IPS DF 6.9 (cell line): ENCODE measurements at places on chromosomes 5 and 9.

DNA sequence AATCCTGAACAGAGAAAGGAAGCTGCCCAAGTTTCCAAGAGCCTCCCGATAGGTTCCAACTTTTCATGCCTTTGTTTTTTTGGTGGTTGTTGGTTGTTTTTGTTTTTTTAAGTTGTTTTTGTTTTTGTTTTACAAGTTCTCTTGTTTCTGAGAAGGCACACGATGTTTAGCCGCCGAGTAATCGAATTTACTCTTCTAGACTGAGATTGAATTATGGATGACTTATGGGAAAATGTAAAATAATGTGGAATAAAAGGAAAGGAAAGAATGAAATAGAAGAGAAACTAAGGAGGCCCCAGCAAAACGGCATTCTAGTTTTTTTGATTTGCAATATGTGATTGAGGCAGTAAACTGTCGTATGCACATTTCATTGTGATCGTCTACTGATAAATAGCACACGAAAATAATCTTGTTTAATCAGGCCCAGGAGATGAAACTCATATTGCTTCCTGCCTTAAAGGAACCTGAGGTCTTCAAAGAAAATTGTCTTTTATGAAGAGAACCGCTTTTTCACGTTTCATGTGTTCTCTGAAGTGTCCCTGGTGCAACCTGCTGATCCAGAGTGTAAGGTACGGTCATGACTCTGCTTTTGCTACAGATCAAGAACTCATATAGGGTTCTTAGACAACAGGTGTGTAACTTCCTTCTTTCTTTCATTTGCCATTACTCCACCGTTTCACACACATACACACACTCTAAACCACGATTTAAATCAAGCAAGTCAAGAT, 1.3 kb upstream of the GNAQ start:
- DNase-seq, result no peak

GRCh38 chr9:103407260-103407659, 412.1 kb downstream of the CYLC2 start:
- DNase-seq, result no peak

GRCh38 chr9:74503219-74503618, 6.1 kb downstream of the RORB start:
- no peak for DNase-seq

GRCh38 chr9:136831002-136831719, 11.1 kb upstream of the AJM1 start:
- DNase-seq, result no peak

DNA sequence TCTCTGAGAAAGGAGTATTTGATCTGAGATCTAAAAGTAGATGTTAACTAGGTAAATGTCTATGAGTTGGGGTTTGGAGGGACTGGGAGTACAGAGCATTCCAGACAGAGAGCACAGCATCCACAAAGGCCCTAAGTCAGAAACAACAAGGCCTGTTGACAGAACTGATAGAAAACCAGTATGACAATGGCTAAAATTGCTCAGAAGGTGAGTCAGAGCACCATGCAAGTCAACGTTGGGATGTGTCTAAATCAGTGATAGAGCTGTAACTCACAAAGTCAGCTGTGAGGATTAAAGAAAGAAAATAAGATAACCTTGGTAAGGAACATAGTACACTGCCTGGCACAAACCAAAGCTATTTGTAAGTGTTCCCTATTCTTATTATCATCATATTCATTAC, 124.0 kb downstream of the CETN3 start:
- no peak for DNase-seq

DNA sequence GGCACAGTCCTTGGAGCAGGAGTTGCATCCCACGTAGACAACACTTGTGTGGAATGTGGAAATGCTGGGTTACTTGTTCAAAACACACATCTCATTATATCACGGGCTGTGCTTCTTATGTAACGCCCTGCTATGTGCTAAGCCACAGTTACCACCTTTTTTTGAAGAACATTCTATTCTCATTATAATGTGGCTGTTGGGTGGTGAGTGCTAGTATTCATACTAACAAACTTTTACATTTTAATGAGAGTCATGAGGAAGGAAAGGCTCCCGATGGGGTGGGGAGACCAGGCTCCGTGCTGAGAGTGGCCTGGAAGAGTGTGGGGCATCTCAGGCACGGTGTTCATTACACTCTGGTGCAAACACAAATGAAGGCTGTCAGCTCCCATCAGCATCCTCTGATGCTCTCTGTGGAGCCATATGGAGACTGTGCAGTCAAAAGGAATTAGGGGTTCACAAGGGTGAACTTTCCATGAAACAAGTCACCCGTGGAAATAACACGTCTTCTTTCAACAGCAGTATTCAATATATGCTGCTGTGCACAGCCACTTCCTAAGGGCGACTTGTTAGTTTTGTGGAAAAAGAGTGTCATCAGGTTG, 153.1 kb upstream of the RAPGEF1 start:
- no peak for DNase-seq

GRCh38 chr9:112764837-112765236, 14.3 kb downstream of the SNX30 start:
- DNase-seq, result no peak

DNA sequence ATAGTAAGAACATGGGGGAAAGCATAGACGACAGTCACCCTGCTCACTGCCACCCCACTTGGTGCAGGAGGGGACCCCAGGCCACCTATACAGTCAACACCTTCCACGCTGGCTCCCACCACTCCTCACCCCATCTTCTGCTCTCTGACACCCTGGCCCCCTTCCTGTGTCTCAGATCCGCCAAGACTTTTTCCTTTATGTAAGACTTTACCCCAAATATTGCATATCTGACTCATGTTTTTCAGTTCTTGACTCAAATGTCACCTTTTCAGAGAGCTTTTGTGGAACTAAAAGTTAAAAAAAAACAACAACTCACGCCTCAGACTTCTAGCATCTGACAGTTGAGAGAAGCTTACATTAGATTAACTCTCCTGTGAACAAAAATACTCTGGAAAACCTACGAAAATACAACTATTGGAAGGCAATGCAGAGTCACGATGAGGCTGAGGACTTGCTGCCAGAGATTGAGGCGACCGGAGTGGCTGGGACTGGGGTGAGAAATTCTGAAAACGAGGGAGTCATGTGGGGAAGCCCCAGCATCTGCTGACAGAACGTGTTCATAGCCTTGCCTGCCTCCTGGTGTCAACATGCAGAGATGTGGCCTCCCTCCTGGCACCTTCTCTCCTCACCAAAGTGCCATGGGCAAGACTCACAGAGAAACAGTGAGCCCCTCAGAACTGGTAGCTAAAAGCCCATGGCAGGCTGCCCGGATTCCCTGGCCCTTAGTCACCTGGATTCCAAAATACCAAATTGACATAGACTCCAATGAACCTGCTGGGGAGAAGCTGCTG, 22.4 kb upstream of the FCN2 start:
- DNase-seq, result no peak

GRCh38 chr9:123893831-123894460, 36.0 kb downstream of the DENND1A start:
- no peak for DNase-seq

GRCh38 chr9:119968836-119969707, 599.8 kb upstream of the BRINP1 start:
- peak; percentile 63 for DNase-seq

GRCh38 chr5:127294829-127295228, 4.2 kb downstream of the MEGF10 start:
- DNase-seq, result no peak

DNA sequence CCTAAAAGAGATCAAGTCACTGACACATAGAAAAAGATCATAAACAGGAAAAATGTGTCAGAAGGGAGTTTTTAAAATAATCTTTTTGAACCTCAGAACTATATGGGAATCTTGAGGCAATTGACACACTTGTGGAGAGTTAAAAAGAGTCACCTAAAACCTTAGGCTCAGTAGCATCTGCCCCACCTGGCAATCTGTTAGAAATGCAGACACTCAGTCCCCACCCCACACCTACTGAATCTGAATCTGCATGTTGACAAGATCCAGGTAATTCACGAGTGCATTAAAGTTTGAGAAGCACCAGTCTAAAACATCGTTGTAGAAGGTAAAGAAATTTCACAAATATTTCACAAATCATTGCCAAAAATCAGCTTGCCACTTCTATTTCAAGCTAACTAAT, 388.3 kb downstream of the NR2F1-AS1 start:
- DNase-seq, result no peak

- no peak for DNase-seq
These were observed 29.3 kb upstream of the PDE8B start for GRCh38 chr5:77181173-77181572.

GRCh38 chr9:108972626-108973209, 38.5 kb downstream of the ABITRAM start:
- DNase-seq, result no peak

DNA sequence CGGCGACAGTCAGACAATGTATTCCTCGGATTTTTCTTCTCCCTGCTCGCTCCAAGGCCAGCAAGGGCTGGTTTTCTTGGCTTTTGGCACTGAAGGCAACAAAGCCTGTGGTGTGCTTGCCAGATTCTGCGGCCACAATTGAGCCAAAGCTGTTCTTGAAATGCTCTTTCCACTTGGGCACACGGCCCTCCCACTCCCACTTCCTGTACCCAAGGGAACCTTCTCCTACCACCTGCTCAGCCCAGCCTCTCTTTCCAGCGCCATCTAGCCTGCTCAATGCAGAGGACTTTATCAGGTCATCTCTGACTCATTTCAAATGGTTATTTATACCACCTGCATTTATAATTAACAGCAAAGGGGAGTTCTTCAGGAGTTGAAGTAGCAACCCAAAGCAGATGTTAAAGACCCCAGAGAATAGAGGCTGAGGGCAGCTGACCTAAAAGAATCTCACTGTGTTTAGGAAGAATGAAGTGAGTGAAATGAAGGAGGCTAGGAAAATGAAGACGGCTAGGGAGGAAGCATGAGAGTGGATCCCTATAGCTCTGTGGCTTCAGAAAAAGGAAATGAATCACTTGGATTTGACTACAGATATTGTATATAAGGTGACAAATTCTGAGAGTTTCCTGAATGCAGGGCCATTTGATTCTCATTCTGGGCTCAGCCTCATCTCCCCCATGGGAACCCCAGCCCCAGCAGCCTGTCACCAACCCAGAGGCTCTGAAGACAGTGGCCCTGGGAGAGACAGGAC, 439.0 kb downstream of the ENC1 start:
- no peak for DNase-seq

DNA sequence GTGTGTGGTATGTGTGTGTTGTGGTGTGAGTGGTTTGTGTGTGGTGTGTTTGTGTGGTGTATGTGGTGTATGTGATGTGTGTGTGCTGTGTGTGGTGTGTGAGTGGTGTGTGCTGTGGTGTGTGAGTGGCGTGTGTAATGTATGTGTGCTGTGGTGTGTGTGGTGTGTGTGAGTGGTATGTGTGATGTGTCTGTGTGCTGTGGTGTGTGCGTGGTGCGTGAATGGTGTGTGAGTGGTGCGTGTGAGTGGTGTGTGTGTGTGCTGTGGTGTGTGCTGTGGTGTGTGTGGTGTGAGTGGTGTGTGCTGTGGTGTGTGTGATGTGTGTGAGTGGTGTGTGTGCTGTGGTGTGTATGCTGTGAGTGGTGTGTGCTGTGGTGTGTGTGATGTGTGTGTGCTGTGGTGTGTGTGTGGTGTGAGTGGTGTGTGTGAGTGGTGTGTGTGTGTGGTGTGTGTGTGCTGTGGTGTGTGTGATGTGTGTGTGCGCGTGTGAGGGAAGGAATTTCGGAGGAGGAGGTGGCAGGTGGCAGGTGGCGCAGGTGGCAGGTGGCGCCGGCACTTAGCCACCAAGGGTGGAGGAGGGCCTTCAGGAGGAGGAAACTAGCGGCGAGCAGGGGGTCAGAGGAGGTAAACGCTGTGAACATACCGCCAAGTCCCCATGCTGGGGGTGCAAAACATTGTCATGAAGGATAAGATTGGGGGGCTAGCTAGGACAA, 191.8 kb downstream of the MELK start:
- no peak for DNase-seq

DNA sequence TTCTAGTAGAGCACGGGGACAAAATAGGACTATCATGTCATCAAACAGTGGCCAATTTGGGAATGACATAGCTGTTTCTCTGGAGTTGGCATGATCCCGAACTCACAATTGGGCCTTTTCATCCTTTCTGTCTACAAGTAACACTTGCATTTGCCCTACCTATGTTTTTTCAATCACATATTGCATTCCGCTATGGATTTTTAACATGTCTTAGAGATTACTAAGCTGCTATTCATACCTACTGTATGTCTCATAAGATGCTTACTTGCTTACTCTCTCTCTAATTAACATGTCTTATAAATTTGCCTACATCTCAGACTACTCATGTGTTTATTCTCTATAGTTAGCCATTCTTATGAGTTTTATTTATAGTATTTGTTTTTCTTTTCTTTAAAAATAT, 341.2 kb upstream of the CTNND2 start:
- no peak for DNase-seq

GRCh38 chr5:7347377-7347776, 48.6 kb upstream of the ADCY2 start:
- DNase-seq, result no peak

DNA sequence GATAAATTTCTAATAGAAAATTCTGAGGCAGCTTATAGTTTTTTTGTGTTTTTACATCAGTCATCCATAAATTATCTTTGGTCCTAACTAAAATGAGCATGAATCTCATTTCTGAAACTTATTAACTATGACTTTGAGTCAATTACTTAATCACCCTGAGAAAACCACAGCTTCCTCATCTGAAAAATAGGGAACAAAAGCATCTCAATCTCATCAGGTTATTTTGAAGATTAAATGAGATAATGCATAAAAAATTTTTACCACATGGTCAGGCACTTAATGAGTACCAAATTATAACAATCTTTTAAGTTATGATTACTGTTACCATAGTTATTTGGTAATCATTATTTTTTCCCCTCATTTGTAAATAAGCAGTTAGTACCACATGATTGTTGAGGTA, 279.1 kb downstream of the MAST4 start:
- DNase-seq, result no peak

DNA sequence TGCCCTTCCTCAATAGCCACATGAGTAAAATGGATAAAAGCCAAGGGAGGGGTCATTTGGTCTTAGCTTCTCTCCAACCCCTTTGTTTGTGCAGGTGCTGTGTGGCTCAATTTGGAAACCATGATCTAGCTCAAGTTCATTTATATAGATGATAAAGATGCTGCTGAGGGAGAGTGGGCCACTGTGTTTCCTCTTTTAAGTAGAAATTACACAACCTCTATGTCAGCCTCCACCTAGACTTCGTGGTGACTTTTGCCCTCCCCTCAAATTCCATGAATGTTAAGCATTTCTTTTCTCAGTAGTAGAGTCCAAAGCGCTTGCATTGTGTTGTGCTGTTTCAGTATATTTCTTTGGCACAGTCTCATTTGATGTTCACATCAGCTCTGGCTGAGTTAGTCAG, 241.4 kb downstream of the ARHGAP26 start:
- DNase-seq, result no peak

- no peak for DNase-seq
These were observed 90.3 kb upstream of the GCNT4 start for GRCh38 chr5:75142566-75143136.

GRCh38 chr9:20981486-20981885, 50.0 kb downstream of the HACD4 start:
- DNase-seq, result no peak

- no peak for DNase-seq
These were observed 37.5 kb upstream of the GFPT2 start for GRCh38 chr5:180390441-180391190.
